ENCODE measurements at places on chromosomes 4 and X. TPM values are rescaled to one million over a fixed set of nuclear protein-coding genes. Genes with fewer than 3 reads are reported as not detected.

DNA sequence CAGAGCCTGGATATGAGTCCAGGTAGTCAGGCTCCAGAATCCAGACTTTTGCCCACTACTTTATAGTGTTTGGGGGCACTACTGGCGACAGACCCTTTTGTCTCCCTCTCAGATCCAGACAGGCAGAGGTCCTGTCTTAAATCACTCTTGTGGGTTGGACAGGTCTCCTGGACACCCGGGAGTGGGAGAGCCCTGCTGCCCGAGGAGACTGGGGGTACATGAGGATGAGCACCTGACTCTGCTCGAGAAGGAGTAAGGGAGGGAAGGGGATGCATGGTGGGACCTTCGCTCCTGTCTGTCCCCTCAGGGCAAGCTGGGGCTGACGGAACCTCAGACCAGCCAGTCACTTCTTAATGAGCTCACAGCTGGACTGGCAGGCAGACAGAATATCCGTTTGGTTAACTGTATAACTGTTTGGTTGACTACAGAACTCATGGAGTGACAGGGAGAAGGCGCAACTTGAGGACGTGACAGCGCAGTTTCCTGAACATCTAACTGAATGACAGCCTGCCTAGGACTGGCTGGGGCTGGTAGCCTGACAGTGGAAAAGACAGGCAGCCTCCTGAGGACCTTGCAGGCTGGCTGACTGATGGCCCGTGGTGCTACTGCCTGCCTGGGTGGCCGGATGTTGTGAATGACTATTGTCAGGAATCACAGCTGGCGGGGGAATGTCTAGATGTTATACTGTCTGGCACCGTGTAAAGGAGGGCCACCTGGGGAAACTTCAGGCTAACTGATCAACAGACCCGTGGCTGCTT is 1.6 kb upstream of the SUV39H1 start:
- DNase-seq = no peak
- H3K27ac ChIP-seq = peak overlapping the region; percentile 98
- peaks cover 28% of the 10 kb centered on the region for H3K36me3 ChIP-seq

Gene HTN1
- not detected for total RNA-seq

Gene FGF5
- not detected for total RNA-seq

- no peaks in the 10 kb centered on the region for H3K27me3 ChIP-seq
- no peak overlapping the region for H3K27ac ChIP-seq
- H3K4me3 ChIP-seq = no peak overlapping the region
- no peak for DNase-seq
- peaks cover 5% of the 10 kb centered on the region for H3K36me3 ChIP-seq
Measured at GRCh38 chrX:110310000-110310790, 7.7 kb downstream of the AMMECR1 start.

DNA sequence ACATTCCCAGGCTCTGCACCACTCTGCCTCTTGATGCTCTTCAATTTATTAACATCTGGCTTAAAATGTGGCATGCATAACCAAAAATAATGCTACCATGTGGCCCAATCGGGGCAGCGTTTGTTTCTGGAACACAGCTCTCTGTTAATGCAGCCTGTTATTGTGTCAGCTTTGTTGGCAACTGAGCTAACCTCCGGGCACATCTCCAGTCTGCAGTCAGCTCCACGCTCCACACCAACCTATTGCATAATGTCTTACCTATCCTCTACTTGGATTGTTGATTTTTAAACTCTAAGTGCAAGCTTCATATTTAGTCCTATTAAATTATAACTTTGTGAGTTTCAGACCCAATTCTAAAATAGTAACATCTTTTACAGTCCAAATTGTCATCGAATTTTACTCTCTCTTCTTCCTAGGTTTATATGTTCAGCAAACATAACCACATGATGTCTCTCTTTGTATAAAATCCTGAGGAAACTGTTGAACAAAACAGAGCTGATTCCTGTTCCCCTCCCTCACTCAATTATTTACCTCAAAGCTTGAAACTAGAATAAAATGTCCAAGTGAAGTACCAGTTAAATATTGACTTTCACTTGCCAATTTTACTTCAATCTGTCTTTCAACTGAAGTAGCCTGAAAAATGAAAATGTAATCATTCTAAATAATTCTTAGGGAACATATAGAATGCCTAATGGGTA is 92.2 kb upstream of the RAPGEF2 start:
- DNase-seq = no peak
- H3K27me3 ChIP-seq = peaks cover 2% of the 10 kb centered on the region
- no peak overlapping the region for H3K4me3 ChIP-seq
- no peak overlapping the region for H3K27ac ChIP-seq
- no peaks in the 10 kb centered on the region for H3K4me1 ChIP-seq

Gene VCX3B
- total RNA-seq = not detected

Gene TRAM1L1
- total RNA-seq = not detected

DNA sequence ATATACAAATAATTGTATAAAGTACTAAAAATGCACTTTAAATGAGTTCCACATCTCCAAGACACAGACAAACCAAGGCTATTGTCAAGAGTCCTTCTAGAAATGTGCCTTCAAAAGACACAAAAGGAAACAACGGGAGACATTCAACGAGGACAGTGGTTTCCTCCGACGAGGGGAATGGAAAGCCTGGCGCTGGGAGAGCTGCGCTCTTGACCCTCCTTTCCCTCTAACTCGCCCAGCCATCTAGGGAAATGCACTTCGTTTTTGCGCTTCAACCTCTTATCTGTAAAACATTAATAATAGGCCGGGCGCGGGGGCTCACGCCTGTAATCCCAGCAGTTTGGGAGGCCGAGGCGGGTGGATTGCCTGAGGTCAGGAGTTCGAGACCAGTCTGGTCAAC is 37.0 kb downstream of the ZFP42 start:
- no peak overlapping the region for H3K4me3 ChIP-seq
- no peak for DNase-seq
- H3K36me3 ChIP-seq = no peaks in the 10 kb centered on the region
- H3K27me3 ChIP-seq = peaks cover 5% of the 10 kb centered on the region
- no peaks in the 10 kb centered on the region for H3K4me1 ChIP-seq

GRCh38 chr4:88353324-88353723 is 25.3 kb upstream of the HERC6 start:
- H3K36me3 ChIP-seq = no peaks in the 10 kb centered on the region
- DNase-seq = no peak
- H3K27me3 ChIP-seq = no peaks in the 10 kb centered on the region
- H3K4me1 ChIP-seq = no peaks in the 10 kb centered on the region
- H3K4me3 ChIP-seq = no peak overlapping the region
- H3K27ac ChIP-seq = no peak overlapping the region

GRCh38 chr4:177505171-177505615 is 63.0 kb upstream of the AGA start:
- no peak for DNase-seq
- H3K4me1 ChIP-seq = peaks cover 30% of the 10 kb centered on the region
- H3K27ac ChIP-seq = no peak overlapping the region
- H3K36me3 ChIP-seq = peaks cover 10% of the 10 kb centered on the region

GRCh38 chr4:54941994-54942552 is 183.3 kb downstream of the KDR start:
- peak overlapping the region; percentile 86 for H3K27ac ChIP-seq
- DNase-seq = peak; percentile 46
- H3K4me3 ChIP-seq = peak overlapping the region; percentile 26
- H3K27me3 ChIP-seq = no peaks in the 10 kb centered on the region

DNA sequence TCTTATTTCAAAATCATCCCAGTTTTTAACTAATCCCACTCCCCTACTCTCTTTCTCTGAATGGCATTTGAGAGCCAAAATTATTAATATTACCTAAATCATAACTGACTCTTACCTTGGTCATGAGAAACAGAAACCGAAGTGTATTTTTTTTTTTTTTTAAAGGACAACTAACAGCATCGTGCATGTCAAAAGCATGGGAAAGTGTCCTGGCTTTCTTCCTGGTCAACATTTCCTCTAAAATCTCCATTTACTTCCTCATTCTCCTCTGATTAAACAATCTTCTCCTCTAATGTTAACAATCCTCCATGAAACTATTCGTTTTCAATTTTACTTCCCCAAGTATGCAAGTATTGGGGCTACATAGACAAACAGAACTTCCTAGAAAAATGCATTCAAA is 2.1 kb upstream of the STS start:
- H3K4me1 ChIP-seq = peaks cover 16% of the 10 kb centered on the region
- H3K36me3 ChIP-seq = peaks cover 2% of the 10 kb centered on the region
- no peak overlapping the region for H3K27ac ChIP-seq
- DNase-seq = no peak
- H3K4me3 ChIP-seq = no peak overlapping the region
- no peaks in the 10 kb centered on the region for H3K27me3 ChIP-seq

DNA sequence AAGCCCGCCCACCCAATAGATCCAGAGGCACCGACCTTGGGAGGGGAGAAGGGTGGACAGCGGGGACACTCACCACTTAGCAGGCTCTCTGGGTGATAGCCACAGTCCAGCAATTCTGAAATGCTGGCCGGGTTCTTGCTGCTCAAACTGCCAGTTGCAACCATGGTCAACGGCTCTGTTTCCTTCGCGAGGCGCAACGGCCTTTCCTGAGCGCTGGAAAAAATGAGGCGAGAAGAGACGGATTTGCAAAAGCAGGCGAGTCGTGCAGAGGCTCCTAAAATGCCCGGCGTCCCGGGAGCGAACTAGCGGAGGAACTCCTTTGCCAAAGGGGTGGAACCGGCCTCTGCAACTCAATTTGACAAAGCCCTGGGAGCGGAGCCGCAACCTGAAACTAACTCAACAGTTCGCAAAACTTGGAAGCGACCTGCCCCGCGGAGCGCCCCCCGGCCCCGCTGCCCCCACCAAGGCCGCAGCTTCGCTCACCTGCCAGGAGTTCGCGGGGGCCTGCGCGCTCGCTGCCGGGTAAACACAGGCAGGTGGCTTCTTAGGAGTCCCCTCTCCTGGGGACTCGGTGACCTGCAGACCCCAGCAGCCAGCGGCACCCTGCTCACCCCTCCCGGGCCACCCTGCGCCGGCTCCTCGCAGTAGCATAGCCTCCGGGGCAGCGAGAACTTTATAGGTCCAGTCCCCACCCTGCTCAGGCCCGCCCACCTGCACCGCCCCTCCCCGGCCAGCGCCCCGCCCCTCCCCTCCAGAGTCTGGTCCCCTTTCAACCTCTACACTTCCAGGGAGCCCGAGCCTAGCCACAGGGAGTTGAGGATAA is at the start of gene DDIT4L:
Gene DDIT4L (minus strand): TSS at position 649 of the 823 bp plus-strand sequence. CDS start 485 bp downstream, at position 164.
- peak; percentile 10 for DNase-seq
- peaks cover 16% of the 10 kb centered on the region for H3K4me1 ChIP-seq
- no peaks in the 10 kb centered on the region for H3K36me3 ChIP-seq
- H3K27me3 ChIP-seq = peaks cover 52% of the 10 kb centered on the region
- H3K4me3 ChIP-seq = peak within 1 kb of the TSS; percentile 66
- peak within 1 kb of the TSS; percentile 11 for H3K27ac ChIP-seq

DNA sequence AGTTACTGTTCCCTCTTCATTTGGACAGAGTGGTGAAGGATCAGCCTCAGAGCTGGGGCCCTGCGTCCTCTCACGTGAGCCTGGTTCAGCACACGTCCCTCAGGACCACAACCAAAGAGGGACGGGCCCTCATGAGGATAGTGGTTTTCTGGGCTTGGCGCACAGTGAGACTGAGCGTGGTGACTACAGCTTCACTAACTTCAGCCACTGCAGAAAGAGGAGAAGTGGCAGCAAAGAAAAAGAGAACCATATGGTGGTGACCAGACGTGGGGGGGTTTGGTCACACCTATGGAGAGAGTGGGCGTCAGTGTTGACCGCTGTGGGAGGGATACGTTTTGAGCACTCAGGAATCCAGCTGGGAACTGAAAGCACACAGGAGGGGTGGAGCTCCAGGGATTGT is 21.8 kb upstream of the TNIP3 start:
- DNase-seq = no peak
- H3K27ac ChIP-seq = no peak overlapping the region
- peaks cover 61% of the 10 kb centered on the region for H3K4me1 ChIP-seq
- H3K4me3 ChIP-seq = no peak overlapping the region
- H3K36me3 ChIP-seq = peaks cover 17% of the 10 kb centered on the region
- H3K27me3 ChIP-seq = no peaks in the 10 kb centered on the region

Gene CDX4
- not detected for total RNA-seq

DNA sequence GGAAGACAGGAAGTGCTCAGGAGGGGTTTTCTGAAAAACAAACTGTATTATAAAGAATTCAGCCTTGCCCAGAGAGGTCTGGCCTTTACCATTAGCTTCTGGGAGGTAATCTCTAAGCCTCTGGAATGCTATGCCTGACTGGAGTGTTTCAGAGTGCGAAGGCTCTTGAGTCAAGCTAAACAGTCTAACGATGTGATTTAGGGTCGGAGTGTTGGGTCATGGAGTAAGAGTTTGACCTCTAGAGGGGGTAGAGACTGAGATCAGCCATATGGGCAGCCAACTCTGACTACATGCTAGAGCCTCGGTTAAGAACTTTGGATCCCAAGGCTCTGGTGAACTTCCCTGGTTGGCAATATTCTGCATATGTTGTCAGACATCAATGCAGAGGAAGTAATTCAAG is 15.0 kb downstream of the BOD1L1 start:
- no peak overlapping the region for H3K4me3 ChIP-seq
- no peaks in the 10 kb centered on the region for H3K27me3 ChIP-seq
- H3K36me3 ChIP-seq = peaks cover 53% of the 10 kb centered on the region
- no peak for DNase-seq
- H3K27ac ChIP-seq = no peak overlapping the region

- DNase-seq = no peak
- H3K4me1 ChIP-seq = peaks cover 38% of the 10 kb centered on the region
- H3K4me3 ChIP-seq = no peak overlapping the region
Measured at GRCh38 chr4:98626350-98626749, 32.1 kb downstream of the TSPAN5 start.

Gene ADRA2C
- total RNA-seq = not detected

DNA sequence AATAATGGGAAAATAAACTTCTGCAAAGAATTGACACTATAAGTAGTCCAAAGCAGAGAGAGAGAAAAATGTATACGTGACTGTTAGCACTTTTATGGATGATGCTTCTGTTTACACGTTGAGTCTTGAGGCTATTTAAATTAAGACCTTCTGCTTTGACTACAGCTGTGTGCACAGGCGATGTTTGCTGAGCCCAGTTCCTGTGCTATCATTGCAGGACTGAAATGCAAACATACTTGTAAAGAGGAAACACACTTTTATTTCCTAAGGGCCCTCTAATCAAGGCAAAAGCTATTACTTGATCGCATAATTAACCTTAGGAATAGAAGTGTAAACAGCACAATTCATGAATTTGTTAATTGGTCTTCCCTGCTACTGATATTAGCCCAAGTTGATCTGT is 226.9 kb downstream of the FBXW7 start:
- H3K4me1 ChIP-seq = no peaks in the 10 kb centered on the region
- no peaks in the 10 kb centered on the region for H3K27me3 ChIP-seq
- H3K36me3 ChIP-seq = peaks cover 2% of the 10 kb centered on the region
- no peak for DNase-seq
- no peak overlapping the region for H3K4me3 ChIP-seq

Gene PABPC1L2A
- not detected for total RNA-seq

DNA sequence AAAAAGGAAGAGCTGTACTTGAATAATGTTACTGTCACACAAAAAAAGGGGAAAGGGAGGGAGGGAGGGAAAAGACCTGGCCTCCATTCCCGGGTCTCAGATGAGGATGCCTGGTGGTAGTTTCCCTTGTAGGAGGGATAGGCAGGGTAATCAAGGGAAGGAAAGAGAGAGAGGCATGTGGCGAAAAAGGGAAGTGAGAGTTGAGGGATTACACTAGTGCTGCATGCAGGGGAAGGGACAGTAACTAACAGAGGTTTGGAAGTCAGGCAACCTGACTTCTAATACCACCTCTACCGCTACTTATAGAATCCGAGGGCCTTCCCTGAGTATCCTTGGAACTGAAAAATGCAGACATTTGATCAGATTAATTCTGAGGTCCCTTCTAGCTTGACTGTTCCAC is 821.7 kb upstream of the FTHL17 start:
- DNase-seq = no peak
- no peaks in the 10 kb centered on the region for H3K36me3 ChIP-seq
- H3K27ac ChIP-seq = no peak overlapping the region
- H3K4me1 ChIP-seq = no peaks in the 10 kb centered on the region
- no peaks in the 10 kb centered on the region for H3K27me3 ChIP-seq

- no peaks in the 10 kb centered on the region for H3K36me3 ChIP-seq
- H3K27ac ChIP-seq = no peak overlapping the region
- H3K27me3 ChIP-seq = no peaks in the 10 kb centered on the region
- no peak overlapping the region for H3K4me3 ChIP-seq
Measured at GRCh38 chr4:169485086-169485485, 127.3 kb downstream of the NEK1 start.

Gene MSX1
- total RNA-seq = not detected

Gene ANAPC10
- total RNA-seq = 25.4 TPM
